Lower leg skin (tissue), 4 donors: ENCODE measurements at places on chromosomes 11 and 22.
A peak's percentile ranks its signal among the peaks of the same experiment; 100 is the strongest.

- DNase-seq: no peak
These were observed 1373.1 kb downstream of the TBC1D22A start for GRCh38 chr22:48135592-48135991.

DNA sequence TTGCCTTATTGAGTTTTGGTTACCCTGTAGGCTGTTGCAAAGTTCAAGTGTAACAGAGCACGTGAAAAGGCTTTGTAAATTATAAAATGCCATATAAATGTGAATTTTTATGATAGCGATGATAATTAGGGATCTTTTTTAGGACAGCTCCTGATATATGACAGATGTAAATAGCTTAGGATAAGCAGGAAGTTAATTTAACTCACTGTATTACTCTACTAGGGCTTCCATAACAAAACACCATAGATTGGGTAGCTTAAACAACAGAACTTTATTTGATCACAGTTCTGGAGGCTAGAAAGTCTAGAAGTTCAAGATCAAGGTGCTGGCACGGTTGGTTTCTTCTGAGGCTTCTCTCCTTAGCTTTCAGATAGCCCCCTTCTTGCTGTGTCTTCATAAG, 17.0 kb upstream of the PDE3B start:
- no peak for DNase-seq

- peak; percentile 84 for DNase-seq
These were observed 1336.9 kb downstream of the BRD1 start for GRCh38 chr22:48490500-48491411.

GRCh38 chr11:17603056-17603825, 56.2 kb downstream of the OTOG start:
- peak; percentile 76 for DNase-seq

DNA sequence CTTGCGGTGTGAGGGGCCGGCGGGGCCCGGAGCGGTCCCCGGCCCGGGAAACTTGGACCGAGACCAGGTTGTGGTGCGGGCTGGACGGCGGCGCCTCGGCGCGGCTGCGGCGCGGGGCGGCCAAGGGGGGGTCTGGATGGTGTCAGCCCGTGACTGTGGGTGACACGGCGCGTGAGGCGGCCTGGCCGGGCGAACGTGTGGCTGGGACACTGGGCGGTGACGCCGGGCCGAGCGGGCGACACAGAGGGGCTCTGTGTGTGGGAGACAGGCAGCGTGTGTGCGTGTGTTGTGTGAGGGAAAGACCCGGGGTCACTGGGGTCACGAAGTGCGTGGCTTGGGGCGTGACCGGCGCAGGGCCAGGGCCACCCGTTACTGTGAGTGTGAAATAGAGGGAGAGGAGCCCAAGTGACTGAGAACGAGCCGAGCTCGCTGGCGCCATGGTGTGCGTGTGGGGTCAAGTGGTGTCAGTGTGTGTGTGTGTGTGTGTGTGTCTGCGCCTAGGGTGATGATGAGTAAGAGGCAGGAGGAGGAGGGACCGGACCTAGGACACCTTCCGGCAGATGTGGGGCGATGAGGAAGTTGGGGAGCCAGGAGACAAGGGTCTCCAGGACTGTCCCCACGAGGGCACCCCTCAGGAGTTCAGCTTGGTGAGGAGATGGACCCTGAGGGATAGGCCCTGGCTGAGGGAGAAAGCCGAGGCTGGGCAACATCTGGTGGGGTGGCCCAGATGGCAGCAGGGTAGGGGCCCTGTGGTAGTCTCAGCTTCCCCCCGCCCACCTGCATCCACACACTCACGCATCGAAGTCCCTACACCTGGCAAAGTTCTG, 817 bp downstream of the RELT start:
- DNase-seq: no peak

- no peak for DNase-seq
These were observed 48.0 kb downstream of the TIMP3 start for GRCh38 chr22:32849501-32849900.
